ENCODE measurements at places on chromosomes 16 and 17.
A peak's percentile ranks its signal among the peaks of the same experiment; 100 is the strongest.

DNA sequence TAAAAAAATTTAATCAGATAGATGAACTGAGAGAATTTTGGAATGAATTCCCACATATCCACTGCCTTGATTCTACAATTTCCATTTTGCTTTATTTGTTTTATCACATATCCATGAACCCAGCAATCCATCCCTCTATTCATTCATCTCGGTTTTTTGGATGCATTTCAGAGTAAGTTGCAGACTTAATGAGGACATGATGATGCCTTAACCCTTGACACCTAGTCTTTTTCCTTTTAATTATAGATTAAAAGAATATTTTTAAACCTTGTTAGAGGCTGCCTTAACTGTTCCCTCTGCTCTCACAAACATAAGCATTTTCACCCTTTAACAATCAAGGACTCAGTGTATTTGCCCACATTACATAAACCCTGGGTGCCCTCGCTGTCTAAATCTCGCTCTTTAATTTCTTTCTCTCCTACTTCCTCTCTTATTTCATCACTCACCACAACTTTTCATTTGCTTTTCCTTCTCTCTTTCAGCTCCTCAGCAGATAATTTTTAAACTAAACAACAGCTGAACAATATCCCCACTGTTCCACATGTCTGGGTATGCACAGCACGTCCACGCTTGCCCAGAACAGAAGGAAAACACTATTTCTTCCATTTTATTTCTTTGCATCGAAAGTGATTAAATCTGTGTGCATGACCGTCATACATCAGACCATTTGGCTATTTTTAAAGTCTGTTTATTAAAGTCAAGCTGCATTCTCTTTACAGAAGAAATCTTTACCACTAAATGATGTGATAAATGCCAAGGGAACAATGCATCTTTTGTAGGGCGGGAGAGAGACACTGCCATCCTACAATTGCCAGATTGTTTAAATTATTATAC is 39.9 kb downstream of the IQCK start:
- DNase-seq: no peak

DNA sequence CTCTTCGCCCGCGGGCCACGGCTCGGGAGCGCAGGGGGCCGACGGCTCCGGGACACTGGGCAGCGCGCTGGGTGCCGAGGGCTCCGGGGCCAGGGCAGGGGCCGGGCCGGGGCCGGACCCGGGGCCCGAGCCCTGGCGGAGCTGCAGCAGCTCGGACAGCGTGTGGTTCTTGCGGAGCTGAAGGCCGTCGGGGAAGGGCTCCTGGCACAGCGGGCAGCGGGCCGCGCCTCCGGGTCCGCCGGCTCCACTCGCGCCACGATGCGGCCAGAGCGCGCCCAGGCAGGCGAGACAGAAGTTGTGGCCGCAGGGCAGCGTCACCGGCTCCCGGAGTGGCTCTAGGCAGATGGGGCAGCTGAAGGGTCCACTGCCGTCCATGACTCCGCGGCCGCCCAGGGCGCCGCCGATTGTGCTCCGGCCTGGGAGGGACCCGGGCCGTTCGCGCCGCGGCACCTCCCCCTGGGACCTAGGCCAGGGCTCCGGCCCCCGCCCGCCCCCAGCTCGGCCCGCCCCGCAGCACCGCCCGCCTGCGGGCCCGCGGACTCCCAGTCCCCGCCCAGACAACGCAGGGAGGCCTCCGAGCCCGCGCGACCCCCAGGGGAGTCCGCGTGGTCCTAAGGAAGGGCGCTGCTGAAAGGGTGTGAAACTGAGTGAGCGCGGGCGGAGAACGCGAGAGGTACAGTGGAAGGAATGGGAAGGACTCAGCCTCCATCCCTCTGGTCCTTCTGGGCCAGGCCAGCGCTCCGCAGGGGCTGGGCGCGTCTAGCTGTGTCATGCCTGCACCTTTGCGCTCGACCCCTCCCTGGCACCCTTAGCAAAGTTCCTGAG is at the start of gene TRIM47:
TRIM47 (minus strand) TSS at position 408 of the 825 bp plus-strand sequence; CDS start at position 375, 33 bp downstream.
- no peak for DNase-seq

DNA sequence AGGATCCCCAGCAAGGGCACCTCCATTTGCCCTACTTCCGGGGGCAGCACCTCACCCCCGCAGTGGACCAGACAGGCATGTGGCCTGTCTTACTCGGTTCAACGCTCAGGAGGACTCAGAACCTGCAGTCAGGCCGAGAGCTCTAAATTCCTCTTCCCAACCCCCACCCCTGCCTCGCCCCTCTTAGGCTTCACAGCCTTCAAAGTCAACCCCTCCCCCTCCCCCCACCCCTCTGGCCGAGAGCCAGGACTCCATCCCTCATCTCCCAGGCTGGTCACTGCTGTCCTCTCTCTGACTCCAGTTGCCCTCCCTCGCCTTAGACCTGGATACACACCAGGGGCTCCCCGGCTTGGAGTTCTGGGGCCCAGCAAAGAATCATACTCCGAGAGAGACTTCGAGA is 8.1 kb upstream of the HS3ST6 start:
- DNase-seq: no peak

- no peak for DNase-seq
Measured at GRCh38 chr16:1781758-1782407, 488 bp downstream of the SPSB3 start.

DNA sequence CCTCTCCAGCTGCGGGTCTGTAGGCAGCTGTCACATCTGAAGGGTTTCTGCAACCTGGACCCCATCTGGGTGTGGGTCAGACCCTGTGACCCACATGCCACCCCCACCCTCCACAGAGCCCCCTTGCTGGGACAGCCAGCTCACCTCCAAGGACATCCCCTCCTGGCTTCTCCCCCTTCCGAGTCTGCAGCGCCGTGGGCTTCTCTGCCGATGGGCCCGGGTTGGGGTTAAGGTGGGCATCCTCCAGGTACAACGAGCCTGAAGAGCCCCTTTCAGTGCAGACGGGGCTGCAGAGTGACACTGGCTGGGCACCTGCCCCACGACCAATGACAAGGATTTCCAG is 28.9 kb downstream of the OR1D5 start:
- DNase-seq: no peak

- DNase-seq: no peak
Measured at GRCh38 chr17:49990331-49990730, 4.7 kb downstream of the DLX3 start.

- no peak for DNase-seq
Measured at GRCh38 chr17:77282524-77283515, 142.1 kb downstream of the SEC14L1 start.

DNA sequence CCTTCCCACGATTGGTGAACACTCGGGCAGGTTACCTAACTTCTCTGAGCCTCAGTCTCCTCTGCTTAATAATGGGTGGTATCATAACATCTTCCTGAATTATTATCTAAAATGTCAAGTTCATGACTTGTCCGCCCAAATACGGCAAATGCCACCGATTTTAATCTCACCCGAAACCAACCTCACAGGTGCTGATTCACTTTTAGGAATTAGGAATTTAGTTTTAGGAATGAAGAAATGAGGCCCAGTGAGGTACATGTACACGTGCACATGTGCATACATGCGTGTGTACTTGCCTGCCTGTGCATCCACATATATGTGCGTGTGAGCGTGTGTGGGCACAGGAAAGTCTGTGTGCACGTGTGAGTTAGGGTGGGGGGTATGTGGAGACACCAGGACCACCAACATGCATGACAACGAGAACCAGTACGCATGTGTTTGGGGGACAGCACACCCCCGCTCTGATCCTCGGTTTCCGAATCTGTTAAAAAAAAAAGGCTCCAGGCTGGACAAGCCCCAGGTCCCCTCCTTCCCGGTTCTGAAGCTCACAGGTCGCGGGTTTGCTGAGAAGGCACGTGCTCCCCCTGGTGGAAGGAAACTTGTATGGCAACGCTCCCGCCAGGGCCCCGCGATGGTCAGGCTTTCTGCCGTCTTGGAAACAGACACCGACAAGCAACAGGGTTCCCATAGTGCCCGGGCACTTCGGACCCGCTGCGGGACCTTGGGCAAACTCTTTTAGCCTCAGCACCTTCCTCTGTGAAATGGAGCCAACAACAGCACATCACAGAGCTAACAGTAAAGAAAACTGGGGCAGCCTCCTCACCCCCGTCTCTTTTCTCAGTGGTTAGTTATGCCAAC is 219.2 kb downstream of the RBFOX3 start:
- DNase-seq: peak; percentile 17

DNA sequence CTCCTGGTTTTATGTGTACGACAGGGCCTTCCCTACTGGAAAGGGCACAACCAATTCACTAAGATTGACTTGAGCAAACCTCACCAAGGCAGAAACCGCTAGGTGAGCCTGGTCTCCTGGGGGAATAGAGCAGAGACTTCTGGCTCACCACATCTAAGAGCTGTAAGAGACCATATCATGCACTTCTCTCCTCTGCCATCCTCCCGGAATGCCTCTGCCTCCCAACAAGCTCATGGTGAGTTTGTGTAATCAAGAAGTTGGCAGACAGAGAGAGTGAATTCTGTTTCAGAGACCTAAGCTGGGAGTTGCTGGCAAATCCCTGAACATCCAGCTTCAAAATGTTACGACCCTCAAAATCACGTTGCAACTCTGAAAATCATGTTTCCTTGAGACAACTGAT is 154.8 kb downstream of the SLC39A11 start:
- no peak for DNase-seq

DNA sequence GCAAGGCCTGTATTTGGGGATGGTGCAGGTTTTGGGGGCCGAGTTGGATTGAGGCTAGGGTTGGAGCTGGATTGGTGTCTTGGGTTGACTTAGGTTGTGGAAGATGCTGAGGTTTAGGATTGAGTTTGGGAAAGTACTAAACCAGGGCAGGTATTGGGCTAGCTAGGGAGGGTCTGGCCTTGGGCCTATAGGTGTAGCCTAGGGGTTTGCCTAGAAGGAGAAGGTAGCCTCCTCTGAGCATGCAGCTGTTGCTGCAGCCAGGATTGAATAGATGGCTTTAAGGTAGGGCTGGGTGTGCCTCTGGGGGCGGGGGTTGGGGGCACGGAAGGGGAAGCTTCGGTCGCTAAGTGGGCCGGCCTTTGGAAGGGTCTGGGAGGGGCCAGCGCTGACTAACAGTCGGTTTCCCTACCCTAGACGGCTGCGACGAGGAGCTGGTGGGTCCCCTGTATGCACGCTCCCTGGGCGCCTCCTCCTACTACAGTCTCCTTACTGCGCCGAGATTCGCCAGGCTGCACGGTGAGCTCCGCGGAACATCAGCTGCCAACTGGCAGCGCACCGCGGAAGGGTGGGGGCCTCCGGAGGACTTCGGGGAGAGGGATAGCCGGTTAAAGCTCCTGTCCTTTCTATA is 1.2 kb downstream of the CNTNAP1 start:
- no peak for DNase-seq

GRCh38 chr16:57576429-57576870 is 34.0 kb downstream of the ADGRG5 start:
- no peak for DNase-seq

DNA sequence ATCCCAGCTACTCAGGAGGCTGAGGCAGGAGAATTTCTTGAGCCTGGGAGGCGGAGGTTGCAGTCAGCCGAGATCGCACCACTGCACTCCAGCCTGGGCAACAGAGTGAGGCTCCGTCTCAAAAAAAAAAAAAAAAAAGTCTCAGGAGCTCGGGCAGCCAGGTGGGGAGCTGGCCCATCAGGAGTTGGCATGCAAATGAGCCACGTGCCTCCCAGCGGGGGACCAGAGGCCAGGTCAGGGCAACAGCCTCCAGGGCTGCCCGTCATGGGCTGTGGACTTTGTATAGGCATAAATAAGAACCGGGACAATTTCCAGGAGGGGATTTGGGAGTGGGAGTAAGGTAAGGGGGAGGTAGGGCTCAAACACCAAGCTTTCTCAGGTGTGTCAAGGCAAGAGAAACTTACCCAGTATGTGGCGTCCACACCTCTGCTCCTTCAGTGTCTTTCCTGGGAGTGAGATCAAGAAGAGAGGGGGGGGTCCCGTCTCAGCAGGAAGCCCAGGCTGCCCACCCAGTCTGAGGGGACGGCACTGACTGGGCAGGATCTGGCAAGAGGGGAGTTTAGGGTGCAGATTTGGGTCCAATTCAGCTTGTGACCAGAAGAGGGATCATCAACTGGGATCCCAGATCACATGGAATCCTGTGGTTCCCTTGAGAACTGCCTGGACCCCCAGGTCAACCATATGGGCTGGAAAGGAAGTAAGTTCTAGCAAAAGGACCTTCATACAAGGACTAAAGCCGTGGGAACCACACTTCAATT is 22.3 kb upstream of the G6PC1 start:
- DNase-seq: no peak

- no peak for DNase-seq
Measured at GRCh38 chr17:78771758-78772382, 10.2 kb downstream of the CYTH1 start.

DNA sequence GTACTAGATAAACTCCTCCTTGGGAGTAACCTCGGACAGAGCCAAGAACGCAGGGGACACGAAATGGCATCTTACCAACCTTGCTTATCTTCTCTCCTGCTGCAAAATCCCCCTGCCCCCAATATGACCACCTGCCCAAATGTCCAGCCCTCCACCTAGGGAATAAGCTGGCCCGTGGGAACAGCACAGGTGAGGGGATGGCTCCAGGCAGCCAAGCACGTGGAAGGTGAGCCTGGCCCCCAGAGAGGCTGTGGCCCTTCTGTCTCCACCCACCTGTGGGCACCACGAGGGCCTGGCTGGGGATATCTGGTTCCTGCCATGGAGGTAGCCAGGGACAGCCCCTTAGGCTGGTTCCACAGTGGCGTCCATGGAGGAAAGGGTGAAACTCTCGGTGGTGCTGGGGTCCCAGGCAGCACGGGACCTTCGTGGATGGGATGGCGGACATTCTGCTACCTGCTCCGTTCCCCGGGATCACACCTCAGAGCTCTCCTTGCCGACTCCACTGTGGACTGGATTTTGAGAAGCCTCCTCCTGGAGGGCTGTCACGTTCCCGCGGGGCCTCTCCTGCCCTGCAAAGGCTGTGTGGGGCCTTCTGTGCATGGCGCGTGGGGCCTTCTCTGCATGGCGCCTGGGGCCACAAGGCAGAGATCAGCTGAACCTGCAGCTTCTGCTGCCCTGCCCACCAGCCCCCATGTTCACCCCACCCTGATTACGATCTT is 388.5 kb upstream of the TNRC6C start:
- DNase-seq: no peak

- DNase-seq: no peak
Measured at GRCh38 chr17:75267411-75268232, 3.4 kb downstream of the MIF4GD start.

DNA sequence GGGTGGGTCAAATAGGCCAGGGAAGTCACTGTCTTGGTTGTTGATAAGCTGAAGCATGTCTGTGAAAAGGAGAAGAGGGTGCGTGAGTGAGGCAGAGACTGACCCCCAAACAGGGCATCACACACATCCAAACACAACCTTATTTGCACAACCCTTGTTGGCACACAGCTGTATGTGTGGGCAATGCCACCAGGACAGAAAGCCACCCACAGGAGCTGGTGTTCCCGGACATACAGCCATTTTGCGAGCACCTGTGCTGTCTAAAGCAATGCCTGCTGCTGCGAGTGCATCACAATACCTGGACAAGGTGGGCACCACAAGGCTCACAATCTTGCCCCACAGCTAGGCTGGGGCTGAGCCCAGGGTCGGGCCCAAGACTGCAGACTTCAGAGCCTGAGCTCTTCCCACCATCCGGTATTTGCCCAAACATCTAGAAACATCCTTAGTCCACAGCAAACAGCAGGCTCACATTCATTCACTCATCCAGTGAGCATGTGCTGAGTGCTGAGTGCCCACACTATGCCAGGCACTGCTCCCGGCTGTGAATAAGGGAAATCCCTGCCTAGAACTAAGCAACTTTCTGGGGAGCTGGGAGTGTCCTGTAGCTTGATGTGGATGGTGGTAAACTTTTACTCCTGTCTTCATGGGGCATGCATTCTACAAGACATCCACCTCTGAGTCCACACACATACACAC is 16.2 kb downstream of the SREBF1 start:
- no peak for DNase-seq

Data from fibroblast of skin of left quadriceps (primary cell).